ENCODE measurements at places on chromosomes 7 and 10.
A peak's percentile ranks its signal among the peaks of the same experiment; 100 is the strongest.

- DNase-seq: no peak
These were observed 70.3 kb downstream of the MYL10 start for GRCh38 chr7:101558742-101559325.

DNA sequence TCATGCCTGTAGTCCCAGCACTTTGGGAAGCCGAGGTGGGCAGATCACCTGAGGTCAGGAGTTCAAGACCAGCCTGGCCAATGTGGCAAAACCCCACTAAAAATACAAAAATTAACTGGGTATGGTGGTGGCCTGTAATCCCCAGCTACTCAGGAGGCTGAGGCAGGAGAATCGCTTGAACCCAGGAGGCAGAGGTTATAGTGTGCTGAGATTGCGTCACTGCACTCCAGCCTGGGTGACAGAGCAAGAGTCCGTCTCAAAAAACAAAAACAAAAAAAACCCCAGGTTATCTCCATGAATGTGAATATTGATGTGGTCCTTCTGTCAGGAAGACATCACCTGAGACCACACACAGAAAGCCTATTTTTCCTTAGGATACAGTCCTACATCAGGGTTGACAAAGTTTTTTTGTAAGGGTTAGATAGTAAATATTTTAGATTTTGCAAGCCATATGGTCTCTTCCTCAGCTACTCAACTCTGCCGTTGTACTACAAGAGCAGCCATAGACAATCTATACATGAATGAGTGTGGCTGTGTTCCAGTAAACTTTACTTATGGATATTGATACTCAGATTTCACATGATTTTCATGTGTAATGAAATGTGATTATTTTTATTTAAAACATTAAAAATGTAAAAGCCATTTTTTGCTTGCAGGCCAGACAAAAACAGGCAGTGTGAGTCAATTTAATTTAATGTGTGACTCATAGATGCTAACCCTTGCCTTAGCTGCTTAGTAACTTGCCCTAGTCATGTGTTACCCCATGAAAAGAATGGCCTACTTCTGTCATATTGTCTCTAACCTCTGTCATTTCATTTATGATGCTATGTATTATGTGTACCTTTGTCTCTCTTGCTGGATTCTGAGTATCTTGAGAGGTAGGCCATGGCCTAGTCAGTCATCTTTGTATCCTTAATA is 78.1 kb downstream of the TPST1 start:
- peak; percentile 37 for DNase-seq

DNA sequence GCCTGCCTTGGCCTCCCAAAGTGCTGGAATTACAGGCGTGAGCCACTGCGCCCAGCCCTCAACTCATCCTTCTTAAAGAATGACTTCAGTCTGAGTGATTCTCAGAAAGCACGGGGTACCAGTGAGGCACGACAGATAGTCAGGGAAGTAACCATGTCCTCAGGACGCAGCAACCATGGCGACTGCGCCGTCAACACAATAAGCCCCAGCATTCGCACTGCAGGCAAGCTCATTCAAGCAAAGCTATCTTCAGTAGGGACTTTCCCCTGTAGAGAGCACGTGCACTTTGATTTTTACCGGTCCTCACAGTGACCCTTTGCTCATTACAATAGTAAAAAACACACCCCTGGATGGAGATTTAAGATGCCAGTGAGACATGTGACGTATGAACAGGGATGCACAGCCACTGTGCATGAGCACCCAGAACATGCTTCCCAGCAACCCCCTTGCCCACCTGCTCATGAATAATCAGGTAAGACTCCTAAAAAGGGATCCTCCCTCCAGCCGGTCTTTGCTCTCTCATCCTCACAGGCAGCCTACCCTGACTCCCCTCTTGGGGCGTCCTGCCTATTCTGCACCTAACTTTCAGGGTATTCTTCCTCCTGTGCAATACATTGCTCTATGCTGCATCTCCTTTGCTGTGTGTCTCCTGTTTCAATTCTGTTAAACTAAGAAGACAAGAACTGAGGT is 9.1 kb downstream of the WDR86 start:
- no peak for DNase-seq

DNA sequence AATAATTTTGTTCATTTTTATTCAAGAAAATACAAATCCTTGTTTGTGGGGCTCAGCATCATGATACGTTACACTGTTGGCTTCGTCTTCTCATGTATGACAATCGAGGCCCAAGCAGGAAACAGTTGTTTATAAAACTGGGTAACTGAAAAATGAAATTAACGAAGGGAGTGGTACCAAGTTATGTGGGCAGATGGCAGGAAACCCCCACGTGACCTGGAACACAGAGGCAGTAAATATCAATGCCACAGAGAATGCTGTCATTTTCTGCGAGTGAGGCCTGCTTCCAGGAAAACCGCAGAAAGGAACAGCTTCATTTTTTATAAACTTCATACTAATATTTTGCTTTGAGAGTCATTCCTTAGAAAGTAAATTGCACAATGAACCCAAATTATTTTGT is 201.0 kb upstream of the ADARB2 start:
- DNase-seq: no peak

GRCh38 chr10:69360485-69361302 is 56.0 kb downstream of the TACR2 start:
- DNase-seq: no peak

DNA sequence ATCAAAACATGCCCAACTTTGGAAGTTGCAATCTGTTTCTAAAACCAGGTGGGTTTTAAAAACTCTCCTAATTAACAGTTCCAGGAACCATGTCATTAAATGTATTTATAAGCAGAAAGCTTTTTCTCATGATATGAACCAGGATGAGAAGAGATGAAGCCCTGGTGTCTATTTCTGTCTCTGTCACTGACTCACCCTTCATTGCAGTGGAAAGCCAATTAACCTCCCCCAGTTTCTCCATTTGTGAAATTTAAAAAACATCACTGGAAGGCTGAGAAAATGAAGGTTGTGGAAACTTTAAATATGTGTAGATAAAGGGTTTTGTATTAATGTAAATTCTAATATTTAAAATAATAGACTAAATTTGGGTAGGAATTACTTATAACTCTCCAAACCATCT is 1088.0 kb downstream of the SORCS1 start:
- no peak for DNase-seq

DNA sequence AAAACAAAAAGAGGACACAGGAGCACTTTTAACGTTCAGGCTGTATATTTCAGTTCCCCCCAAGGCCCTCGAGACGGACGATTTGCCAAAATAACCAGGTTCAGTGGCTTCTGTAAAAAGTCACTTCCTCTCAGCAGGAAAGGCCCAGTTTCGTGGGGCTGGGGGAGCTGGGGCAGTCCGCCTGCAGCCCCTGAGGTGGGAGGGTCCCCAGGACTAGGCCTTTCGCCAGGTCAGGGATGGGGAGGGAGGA is 28.8 kb downstream of the WDR86 start:
- DNase-seq: no peak

- DNase-seq: no peak
These were observed 182.6 kb downstream of the PON1 start for GRCh38 chr7:95141755-95142154.

- DNase-seq: no peak
These were observed 711.7 kb downstream of the SORCS3 start for GRCh38 chr10:105352827-105353226.

- no peak for DNase-seq
These were observed 29.7 kb downstream of the RASGEF1A start for GRCh38 chr10:43237128-43237527.

DNA sequence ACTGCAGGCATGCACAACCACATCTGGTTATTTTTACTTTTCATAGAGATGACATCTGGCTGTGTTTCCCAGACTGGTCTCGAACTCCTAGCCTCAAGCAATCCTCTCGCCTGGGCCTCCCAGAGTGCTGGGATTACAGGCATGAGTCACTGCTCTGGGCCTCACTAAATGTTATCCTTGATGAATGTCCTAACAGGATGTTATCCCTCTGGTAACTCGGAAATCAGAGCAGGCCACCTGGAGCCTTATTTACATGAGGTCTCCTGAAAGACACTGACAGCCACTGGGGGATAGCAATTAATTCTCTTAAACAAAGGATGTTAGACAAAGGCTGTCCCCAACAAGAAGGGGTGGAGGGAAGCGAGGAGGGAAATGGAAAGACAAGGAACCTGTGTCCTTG is 4.5 kb upstream of the ZNF438 start:
- DNase-seq: no peak

GRCh38 chr7:48426331-48426965 is 255.2 kb downstream of the ABCA13 start:
- no peak for DNase-seq
